ENCODE measurements at places on chromosomes 5 and 9.

GRCh38 chr5:134020188-134020587, 15.4 kb upstream of the VDAC1 start:
- no peak for DNase-seq

DNA sequence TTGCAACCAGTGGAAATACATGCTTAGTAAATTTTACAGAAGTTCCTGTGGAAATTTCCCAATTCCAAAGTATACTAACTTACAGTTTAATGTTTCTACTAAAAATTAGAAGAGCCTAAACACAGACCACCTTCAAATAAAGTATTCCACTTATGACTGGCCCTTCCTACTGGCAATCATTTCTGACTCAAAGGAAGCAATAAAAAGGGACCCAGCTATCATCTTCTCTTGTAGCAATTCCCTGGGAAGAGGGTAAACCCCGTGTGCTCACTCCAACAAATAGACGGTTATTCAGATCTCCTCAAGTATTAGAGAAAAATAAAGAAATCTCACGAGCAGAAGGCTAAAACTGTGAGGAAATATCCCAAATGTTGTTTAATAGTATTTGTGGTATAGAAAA, 43.3 kb downstream of the GOLPH3 start:
- DNase-seq: no peak

DNA sequence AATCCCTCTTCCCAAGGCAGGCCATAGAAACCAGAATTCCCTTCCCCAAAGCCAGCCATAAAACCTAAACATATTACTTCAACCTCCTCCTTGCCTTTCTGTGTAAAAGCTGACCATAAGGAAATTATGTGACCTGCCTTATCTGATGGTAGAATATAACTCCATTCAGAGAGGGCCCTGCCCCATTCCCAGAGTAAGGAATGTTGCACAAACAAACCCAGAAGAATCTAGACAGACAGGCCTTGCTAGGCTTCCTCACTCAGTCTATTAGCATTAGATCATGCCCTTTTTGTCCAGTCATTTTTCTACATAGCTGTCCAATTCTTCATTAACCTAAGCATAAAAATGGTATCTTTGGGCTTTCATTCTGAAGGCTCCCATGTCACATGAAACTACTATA, 17.8 kb upstream of the IFNB1 start:
- no peak for DNase-seq

DNA sequence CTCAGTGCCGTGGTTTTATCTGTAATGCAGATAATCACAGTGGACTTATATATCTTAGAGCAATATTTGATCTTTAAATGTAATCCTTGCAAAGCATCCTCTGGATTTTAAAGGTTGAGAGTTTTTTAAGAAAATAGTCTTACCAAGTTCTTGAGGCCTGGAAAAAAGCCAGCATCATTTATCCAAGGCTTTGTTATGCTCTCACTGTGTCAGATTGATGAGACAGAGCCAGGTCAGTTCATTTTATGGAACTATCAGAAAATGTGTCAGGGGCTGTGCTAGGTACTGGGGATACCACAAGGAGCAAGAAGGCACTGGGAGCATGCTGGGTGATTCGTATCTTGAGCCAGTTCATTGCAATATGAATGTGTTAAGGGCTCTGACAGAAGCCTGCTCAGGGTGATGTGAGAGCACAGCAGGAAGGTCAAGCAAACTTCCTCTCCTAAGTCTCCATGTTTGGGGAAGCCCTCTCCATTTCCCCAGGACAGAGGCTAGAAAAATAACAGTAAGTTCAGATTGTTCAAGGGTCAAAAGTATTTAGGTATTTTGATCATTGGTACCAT, 19.7 kb downstream of the C7 start:
- no peak for DNase-seq

DNA sequence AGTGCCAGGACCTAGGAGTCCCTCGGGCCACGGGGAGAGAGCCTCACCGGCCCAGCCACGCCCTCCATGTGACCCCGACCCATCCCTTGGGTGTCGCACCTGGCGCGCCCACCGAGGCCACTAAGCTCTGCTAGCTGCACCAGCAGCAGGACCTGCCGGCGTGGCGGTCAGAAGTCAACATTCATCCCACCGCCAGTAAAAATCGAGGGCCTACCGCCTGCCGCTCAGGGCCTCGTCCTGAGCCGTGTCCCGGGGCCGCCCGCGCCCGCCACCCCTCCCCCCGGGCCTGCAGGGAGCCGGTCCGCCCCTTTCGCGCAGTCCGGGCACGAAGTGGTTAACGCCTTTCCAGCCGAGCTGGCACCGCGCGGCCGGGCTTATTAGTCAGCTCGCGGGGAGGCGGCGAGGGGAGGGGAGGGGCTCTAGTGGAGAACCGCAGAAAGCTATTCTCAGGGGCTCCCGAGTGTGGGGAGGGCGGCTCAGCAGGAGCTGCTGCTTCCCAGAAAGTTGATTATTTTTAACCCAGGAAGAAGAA, 124.4 kb downstream of the C9orf50 start:
- DNase-seq: peak; percentile 85

GRCh38 chr5:57684299-57684702, 201.7 kb upstream of the ACTBL2 start:
- DNase-seq: no peak

- DNase-seq: no peak
Observed at GRCh38 chr9:133694686-133695085, 43.5 kb downstream of the SARDH start.

- no peak for DNase-seq
Observed at GRCh38 chr9:114071197-114071795, 6.8 kb downstream of the AMBP start.

GRCh38 chr5:59661311-59661710, 232.2 kb downstream of the PDE4D start:
- DNase-seq: no peak

- DNase-seq: no peak
Observed at GRCh38 chr9:137986268-137987099, 108.9 kb downstream of the CACNA1B start.

GRCh38 chr9:35035851-35036701, 36.3 kb downstream of the VCP start:
- DNase-seq: no peak

DNA sequence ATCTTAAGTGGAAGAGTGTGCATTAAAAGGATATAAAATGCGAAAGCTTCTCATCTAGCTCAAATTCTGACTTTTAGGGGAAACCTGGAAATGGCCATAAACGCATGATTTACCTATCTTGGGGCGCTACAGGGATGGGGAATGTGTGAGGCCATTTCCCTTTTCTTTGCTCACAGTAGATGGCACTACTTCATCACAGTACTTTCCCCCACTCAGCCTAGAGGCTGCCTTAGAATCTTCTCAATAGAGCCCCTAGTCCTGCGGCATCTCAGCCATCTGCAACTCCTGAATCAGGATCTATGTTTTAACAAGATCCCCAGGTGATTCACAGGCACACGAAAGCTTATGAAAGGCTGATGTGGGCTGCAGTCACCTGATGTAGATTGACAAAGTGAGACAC, 110.8 kb downstream of the LHFPL2 start:
- no peak for DNase-seq

- no peak for DNase-seq
Observed at GRCh38 chr9:105880517-105880916, 186.2 kb downstream of the TMEM38B start.

- no peak for DNase-seq
Observed at GRCh38 chr5:73394610-73395009, 54.0 kb downstream of the FOXD1 start.

GRCh38 chr5:145588113-145588512, 247.0 kb downstream of the PRELID2 start:
- no peak for DNase-seq

DNA sequence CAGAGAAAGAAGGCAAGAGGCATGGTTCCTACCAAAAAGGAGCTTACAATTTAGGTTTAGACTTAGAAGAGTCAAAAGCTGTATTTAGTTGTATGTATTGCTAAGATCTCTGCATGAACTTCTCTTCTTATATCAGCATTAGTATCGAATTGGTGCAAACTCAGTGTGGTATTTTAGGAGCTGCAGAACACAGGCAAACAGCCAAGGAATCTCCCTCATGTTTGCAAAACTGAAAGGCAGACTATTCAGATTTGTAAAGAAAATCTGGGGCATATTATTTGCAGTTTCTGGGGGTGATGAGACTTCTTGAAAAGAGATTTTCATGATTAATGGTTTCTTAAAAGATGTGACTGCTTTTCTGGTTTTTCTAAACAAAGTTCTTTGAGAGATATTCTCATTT, 252.7 kb downstream of the CEMIP2 start:
- DNase-seq: no peak

GRCh38 chr9:86700629-86701028, 246.7 kb downstream of the GAS1 start:
- no peak for DNase-seq

DNA sequence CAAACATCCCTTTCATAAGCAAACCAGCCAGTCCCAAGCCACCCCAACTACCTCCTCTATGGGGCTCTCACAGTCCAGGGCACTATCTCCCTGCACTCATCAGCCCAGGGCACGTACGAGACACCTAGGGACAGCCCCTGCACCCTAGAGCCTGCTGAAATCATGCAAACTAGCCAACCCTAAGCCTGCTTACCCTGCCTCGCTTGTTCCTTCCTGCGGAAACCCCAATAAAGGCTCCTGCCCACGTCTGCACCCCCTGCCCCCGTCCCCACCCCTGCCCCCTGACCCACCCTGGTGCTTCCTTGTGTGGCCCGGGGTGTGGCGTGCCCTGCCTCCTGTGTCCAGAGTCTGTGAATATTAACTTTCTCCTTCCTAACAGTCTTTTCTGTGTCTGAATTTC, 135.9 kb downstream of the GADD45G start:
- DNase-seq: no peak

- peak; percentile 36 for DNase-seq
Observed at GRCh38 chr5:16456103-16456832, 9.3 kb downstream of the ZNF622 start.

DNA sequence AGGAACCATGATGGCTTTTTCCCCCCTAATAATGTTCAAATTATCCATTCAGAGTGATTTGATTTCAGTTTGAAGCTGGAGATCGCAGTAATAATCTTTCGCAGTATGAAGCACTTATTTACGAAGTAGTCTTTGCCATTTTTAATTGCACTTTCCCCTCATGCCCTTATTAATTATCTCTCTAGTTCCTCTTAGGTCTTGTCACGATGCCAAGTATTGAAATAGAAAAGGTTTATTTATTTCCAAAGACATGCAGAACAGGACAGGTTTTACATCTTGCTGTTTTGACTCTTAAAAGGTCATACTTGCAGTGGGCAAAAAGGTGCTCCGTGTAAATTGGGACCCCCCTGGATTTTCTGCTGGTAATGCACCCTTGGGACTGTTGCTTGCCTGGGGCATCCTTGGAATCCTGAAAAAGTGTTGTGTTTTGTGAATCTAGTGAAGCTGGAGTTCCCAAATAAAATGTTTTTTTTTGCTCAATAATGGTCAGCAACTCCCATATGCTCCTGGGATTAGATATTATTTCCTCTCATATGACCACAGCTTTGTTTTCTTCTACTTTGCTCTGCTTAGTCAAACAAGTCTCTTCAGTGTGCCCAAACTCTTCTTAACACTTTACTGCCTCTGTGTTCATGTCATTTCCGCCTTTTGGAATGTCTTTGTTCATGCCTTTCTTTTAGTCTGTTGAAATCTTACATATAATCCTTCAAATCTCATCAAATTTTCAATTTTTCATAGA, 278.3 kb downstream of the TMEM38B start:
- no peak for DNase-seq

DNA sequence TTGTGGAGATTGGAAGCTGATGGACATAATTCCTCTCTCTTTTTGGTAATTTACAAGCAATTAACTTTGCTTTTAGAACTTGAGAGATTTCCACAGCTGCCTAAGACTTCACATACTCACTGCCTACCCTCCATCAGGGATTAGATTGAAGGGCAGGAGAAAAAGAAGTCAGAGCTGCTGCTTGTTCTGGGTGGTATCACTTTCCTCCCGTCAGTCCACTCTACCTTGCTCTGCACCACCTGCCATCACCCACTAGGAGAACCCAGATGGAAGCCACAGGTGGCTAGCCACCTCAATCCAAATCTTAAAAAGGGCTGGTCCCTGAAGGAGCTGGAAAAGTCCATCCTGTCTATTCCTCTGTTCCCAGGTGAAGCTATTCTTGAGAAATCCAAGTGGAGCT, 10.5 kb downstream of the IRF1 start:
- no peak for DNase-seq

GRCh38 chr5:157290981-157291711, 25.2 kb downstream of the CYFIP2 start:
- DNase-seq: no peak

GRCh38 chr5:17910318-17910717, 276.1 kb downstream of the TAF11L14 start:
- DNase-seq: no peak

- no peak for DNase-seq
Observed at GRCh38 chr5:151570512-151571269, 20.4 kb downstream of the FAT2 start.

DNA sequence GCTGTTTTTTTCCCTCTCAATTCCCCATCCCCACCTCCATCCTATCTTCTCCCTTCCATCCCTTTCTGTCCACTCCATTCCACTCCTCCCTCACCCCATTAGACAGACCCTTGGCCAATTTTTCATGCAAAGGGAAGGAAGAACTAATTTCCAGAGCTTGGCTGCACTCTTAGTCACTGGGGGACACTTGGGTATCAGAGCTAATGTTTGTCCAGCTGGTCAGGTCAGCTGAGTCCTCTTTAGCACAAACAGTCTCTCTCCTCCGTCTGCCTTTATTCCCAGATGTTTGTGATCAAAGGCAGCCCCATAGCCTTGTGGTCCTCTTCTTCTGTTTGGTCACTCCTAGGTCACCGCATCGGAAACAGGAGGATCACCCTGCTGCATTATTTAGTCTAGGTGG, 148.5 kb downstream of the NMUR2 start:
- DNase-seq: no peak

- DNase-seq: no peak
Observed at GRCh38 chr9:4548811-4549725, 58.8 kb downstream of the SLC1A1 start.

GRCh38 chr5:66904189-66904588, 292.4 kb downstream of the CD180 start:
- DNase-seq: peak; percentile 12

DNA sequence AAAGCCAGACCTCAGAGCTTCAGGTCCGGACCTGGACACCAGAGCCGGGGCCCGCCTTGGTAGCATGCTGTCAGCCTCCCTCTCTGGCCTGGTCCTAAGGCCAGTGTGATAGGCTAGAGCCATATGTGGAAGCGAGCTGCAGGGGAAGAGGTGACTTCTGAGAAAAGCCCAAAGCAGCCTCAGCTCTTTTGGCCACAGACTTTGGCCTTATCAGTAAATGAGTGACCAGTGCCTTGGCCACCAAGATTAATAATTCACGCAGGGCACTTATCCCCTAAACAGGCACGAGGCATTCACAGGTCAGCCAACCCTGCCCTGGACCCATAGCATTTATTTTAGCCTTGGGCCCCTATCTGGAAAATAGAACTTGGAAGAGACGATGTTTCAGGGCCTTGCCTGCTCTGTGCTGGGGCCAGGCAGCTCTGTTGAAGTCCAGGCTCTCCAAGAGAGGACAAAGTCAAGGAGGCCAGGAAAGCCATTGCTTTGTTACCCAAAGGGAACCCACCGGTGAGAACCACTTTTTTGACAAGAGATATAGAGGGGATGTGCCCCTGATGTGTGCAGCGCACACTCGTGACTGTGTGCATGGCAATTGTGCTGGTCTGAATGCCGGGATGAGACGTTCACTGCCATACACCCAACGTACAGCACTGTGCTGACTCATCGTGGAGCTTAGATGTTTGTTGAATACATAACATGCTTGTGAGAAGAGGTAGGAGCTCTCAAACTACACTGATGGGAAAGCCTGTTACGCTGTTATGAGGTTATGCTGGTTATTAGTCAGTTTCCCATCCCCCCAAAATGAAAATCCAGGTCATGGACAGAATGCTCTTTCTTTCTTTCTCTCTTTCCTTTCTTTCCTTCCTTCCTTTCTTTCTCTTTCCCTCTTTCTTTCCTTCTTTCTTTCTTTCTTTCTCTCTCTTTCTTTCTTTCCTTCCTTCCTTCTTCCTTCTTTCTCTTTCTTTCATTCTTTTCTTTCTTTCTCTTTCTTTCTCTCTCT, 5.0 kb upstream of the SLC34A1 start:
- DNase-seq: no peak

Data from NCI-H2107 (cell line).